Fibroblast of villous mesenchyme (primary cell): ENCODE measurements at places on chromosomes 13 and 19. TPM values are rescaled to one million over a fixed set of nuclear protein-coding genes. Genes with fewer than 3 reads are reported as not detected.

Gene RGS9BP
- 0.32 and 0.86 TPM in 2 replicates for total RNA-seq

GRCh38 chr19:12955996-12956395 is 1.0 kb downstream of the GADD45GIP1 start:
- no peak for DNase-seq

- no peak for DNase-seq
Observed at GRCh38 chr13:106635616-106636015, 67.7 kb upstream of the ARGLU1 start.

GRCh38 chr13:21971662-21972621 is 301.1 kb downstream of the FGF9 start:
- DNase-seq: peak; percentile 78

DNA sequence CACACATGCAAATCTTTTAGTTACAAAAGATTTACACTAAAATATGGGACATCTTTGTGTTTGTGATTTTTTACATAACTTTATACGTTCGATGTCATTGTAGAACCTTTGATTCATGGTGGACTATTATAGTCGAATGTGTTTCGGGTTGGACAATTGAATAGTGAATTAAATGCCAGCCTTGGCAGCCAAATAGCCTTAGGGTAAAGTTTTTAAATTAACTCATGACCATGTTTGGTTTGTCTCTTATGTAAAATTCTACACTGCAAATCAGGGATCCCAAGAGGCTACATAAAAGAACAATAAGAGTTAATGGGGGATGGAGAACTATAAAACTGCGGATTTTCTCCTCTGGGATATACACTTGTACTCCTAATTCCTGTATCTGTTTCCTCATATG is 1735.6 kb upstream of the SPRY2 start:
- DNase-seq: no peak

GRCh38 chr13:36130552-36131221 is 495 bp downstream of the DCLK1 start:
- DNase-seq: no peak

DNA sequence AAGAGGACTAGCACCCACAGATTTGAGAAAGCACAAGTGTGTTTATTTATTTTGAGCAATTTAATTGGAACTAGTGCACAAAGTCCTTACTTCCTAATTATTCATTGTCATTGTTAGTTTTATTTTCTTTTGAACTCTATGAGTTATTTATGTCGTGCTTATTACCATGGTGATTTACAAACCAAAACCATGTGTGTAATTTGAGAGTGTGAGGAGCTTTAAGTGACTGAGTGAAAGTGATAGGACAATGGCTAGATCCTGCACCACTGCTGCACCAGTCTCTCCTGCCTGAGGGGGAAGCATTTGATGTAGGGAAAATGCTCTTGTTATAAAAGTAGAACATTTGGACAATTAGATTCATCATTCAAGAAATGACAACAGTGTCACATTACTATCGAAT is 172.3 kb upstream of the KLF12 start:
- DNase-seq: peak; percentile 10

DNA sequence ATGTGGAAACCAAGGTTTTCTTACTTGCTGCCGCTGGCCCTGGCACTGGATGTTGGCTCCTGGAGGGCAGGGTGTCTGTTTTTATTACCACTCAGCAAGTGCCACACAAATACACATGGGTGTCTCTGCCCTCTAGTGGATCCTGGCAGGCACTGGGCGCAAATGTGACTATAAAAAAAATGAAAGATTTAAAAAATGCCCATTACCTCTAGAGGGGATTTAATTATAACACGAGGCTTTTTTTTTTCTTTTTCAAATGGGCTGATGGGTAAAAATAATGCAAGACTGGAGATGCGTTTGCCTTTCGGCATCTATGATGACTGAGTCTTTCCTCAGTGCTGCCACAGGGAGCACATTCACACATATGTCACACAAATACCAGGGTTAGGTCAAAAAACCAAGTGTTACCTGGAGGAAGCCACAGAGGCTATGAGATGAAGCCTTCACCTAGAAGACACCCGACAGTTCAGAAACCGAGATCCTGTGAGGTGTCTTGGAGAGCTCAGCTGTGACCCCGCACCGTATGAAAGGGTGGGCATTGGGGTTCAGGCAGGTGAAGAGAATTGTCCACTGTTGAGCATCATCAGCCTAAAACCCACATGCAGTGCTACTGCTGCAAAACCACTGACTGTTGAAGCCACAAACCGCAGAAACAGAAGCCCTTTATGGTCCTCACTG is 25.7 kb downstream of the CHAMP1 start:
- DNase-seq: peak; percentile 57

DNA sequence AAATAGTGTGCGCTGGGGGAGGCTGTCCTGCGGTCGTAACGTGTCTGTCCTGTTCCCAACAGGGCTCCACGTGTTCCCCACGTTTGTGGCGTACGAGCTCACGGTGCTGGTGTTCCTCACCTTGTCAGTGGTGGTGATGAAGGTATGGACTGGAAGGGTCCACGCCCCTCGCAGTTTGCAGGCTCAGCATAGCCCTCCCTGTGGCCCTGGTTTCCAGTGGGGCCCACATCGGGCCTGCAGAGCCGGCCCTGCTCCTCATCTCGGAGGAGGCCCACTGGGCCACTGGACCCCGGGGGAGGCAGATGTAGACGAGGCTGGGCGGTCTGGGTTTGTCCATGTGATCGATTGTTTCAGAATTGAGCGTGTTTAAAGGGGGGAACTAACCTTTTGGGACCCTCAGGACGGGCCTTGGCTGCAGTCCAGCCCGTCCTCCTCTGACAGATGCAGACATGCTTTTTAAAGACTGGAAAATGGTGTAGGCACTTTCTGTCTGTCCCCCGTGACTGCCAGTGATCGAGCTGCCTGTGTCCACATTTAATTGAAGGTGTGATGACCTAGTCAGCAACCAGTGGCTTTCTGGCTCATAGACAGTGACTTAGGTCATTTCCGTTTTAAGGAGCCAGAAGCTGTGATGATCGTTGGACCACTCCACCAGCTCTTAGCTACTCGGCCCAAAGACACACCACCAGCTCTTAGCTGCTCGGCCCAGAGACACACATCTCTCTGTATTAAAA is 37.1 kb upstream of the TFDP1 start:
- peak; percentile 30 for DNase-seq

- peak; percentile 84 for DNase-seq
Observed at GRCh38 chr19:49680421-49681351, 3.6 kb downstream of the PRMT1 start.

DNA sequence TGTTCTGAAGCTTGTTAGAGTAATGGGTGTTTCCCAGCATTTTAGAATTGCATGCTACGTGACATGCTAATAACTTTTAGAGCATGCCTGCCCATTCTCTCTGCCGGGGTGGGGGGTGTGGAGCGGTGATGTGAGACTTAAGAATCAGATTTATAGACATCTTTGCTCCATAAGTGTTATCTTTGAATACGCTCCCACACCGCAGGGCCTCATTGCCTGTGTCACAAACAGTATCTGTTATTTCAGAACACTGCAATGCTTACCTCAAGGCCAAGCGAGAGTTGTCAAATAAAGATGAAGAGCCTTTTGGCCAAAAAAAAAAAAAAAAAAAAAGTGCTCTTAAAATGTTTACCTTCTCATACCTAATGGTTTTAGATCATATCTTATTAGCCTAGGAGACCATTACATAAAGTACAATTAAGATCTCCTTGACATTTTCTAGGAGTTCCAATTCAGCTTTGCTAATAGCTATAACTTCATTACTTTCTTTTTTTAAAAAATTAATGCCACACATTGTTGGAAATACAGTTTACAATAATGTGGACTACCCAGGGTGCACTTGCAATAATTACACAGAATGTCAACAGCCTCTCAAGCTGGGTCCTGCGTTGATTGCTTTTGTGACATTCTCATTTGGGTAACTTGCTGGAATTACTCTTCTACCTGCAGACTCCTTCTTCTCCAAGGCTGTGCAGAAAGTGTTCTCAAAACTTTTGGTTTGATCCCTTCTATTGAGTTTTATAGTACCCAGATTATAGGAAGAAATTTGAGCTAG is 525.3 kb downstream of the KLF12 start:
- DNase-seq: no peak
